Lung microvascular endothelial cell (primary cell): ENCODE measurements at places on chromosomes 2 and 18.

- no peak for DNase-seq
Measured at GRCh38 chr18:3960142-3960541, 495.0 kb downstream of the DLGAP1 start.

GRCh38 chr18:69636529-69637301, 236.0 kb downstream of the DOK6 start:
- peak; percentile 0 for DNase-seq

- DNase-seq, result no peak
Measured at GRCh38 chr2:119251652-119252051, 28.0 kb downstream of the STEAP3 start.

- no peak for DNase-seq
Measured at GRCh38 chr2:113829270-113829669, 60.6 kb upstream of the ACTR3 start.

GRCh38 chr2:172342611-172343010, 84.8 kb upstream of the ITGA6 start:
- DNase-seq, result no peak

- peak; percentile 72 for DNase-seq
Measured at GRCh38 chr2:127508631-127509034, 17.7 kb downstream of the IWS1 start.

GRCh38 chr2:113370478-113371091, 66.9 kb upstream of the ZNG1B start:
- DNase-seq, result peak; percentile 79

DNA sequence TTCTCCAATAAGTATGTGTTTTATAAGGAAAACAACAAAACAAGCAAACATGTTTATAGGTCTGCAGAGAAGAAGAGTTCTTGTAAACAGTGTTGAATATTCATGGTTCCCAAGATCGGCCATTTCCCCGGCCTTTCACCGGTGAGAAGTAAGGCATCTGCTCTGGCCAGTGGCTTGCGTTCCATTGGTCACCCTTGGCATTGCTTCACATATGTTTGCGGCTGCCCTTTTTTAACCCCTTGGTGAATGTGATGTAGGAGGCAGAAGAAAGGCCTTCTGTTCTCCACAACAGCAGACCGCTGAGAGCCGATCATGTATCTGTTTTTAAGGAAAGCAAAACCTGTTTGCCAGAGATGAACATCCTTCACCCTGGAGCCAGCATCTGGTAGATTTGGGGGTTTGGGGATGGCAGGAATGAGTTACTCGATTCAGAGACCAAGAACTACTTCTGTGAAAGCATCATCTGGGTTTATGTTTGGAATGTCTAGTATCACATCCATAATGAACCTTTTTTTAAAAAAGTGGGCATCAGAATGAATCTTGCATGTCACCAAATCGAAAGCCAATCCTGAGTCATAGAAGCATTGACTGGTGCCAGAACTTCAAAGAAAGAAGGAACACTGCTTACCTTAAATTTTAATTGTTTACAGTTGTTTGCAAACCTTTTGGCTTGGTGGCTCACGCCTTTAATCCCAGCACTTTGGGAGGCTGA, 112.3 kb downstream of the AGAP1 start:
- DNase-seq, result no peak

- DNase-seq, result no peak
Measured at GRCh38 chr2:133570542-133570941, 2.3 kb upstream of the NCKAP5 start.

- DNase-seq, result no peak
Measured at GRCh38 chr2:119013671-119014070, 71.7 kb downstream of the MARCO start.

DNA sequence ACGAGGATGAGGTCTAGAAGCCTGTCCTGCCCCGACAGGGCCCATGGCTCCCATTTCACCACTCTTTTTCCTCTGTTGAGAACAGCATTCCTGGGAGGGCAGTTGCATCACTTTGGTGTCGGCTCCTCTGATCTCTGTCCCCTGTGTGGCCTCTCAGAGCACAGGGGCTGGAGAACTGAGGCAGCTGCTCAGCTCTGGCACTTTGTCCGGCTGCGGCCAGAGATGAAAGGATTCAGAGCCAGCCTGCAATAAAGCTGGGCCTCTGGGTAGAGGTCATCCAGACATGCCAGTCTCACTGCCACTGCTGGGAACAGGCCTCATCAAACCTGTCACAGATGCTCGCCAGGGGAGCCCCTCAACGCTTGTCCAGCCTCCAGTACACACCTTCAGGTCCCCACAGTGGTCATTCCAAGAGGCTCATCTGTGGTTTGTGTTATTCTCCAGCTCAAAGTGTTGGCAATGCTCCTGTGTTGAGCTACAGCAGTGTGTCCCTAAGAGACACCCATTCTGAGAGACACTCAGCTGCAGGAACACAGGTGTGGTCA, 13.1 kb upstream of the ROCK2 start:
- no peak for DNase-seq

GRCh38 chr18:9095297-9096006, 7.0 kb upstream of the NDUFV2 start:
- DNase-seq, result peak; percentile 54

GRCh38 chr18:36308711-36309435, 11.4 kb downstream of the FHOD3 start:
- no peak for DNase-seq

- DNase-seq, result no peak
Measured at GRCh38 chr18:56722518-56722917, 71.4 kb downstream of the WDR7 start.

DNA sequence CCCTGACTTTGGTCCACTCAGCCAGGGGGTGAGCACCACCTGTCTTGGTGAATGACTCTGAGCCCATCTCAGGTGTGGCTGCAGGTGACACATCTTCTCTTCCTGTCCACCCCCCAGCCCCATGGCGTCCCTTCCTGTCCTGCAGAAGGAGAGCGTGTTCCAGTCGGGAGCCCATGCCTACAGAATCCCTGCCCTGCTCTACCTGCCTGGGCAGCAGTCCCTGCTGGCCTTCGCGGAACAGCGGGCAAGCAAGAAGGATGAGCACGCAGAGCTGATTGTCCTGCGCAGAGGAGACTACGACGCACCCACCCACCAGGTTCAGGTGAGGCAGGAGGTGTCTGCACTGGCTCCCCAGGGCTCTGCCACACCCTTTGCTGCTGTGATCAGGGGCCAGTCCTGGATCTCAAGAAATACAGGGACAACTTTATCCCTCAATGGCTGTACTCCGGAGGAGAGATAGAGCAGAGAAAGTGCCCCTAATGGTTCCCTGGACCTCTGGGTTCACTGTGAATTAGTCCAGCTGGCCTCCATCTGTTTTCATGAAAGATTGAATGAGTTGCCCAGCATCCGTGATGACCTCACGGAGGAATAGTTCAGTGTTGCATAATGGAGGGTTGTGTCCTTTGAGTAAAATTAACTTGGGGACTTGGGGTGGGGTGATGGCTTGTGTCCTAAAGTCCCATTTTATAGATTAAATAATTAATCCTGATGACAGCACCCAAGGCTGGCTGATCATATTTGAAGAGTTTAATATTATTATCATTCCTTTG, at the start of gene NEU2:
TSS of gene NEU2 (plus strand) at position 122 of the 770 bp plus-strand sequence. CDS start at position 122, 0 bp downstream.
- DNase-seq, result no peak

DNA sequence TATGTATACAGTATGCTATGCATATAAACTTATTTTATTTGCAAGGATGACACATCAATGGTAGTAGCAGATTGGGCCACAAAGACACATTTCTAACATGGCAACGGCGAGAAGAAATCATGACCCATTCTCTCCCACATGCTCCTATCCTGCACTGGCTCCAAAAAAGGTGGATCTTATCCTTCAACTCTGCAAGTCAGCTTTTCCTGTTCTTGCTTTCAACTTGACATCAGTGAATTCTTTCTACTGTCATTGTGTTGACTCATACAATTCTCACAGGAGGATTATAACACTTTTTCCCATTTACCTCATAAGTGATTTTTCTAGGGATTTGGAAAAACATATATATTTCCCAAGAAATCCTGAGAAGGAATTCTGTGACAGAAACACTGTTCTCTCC, 53.1 kb downstream of the ACVR1 start:
- peak; percentile 39 for DNase-seq

DNA sequence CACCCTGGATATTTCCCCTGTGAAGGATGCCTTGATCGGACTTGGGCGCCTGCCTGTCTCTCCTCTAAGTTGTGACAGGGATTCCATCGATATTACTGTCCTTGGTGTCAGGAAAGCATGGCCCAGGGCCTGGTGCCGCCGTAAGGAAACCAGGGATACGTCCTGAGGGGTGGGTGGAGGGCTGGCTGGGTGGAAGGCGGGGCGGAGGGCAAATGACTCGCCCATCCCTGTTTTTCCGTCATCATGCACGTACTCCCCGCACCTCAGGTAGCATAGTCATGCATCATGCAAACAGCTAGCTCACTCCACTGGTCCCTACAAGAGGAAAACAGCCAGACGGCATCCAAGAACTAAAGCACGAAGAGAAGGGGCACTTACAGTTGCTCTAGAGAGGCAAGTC, 57.1 kb downstream of the PXDN start:
- DNase-seq, result no peak

DNA sequence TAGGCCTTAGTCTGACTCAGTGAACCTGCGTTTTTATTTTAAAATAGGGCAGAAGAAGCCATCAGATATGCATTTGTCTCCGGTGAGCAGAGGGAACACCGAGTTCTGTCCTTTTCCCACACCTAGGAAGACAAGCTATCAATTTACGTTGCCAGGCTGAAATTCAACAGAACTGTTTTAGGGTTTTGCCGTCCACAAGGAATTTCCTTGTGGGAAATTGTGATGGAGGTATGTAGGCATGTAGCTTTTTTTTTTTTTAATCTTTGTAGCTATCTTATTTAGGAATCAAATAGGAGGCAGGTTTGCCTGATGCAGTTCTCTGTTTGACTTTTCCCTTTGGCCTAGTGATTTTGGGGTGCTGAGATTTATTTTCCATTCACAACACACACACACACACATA, 62.0 kb upstream of the ASAP2 start:
- no peak for DNase-seq

GRCh38 chr2:142875652-142876051, 1.8 kb upstream of the KYNU start:
- DNase-seq, result no peak

GRCh38 chr2:10267551-10268465, 34.9 kb upstream of the HPCAL1 start:
- DNase-seq, result no peak

GRCh38 chr2:234291765-234292204, 205.1 kb downstream of the ARL4C start:
- DNase-seq, result peak; percentile 93

DNA sequence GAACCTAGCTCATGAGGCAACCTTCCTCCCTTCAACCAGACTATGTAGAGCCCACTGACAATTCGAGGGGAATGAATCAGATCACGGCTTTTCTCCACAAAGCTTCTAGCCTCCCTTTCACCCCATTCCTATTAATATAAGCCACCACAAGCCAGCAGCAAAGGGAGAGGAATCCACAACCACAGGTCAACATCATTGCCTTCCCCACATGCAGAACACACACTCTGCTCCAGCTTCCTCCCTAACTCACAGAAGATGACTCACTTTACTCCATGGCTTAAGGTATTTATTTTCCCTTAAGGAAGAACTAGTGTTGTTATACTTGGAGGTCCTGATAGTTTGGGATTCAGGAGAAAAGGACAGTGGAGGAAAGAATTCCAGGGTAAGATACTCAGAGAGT, 272.2 kb downstream of the C1D start:
- DNase-seq, result no peak

- DNase-seq, result no peak
Measured at GRCh38 chr2:146465460-146465859, 1379.4 kb upstream of the ACVR2A start.

DNA sequence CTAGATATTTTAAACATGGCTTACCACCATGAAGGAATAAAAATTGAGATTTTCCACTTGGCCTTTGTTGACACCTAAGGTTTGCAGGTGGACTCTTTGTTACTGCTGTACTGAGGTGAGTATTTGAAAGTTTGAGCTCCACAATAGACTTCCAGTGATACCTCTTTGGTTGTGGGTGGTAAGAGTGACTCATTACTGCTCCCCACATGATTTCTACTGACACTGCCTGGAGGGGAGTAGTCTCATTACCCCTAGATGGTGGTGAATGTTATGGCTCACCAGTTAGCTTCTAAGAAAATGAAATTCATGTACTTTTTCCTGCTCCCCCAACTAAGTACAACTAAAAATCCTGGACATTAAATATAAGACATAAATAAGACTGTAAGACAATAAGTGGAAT, 1183.1 kb upstream of the TMEFF2 start:
- DNase-seq, result no peak

DNA sequence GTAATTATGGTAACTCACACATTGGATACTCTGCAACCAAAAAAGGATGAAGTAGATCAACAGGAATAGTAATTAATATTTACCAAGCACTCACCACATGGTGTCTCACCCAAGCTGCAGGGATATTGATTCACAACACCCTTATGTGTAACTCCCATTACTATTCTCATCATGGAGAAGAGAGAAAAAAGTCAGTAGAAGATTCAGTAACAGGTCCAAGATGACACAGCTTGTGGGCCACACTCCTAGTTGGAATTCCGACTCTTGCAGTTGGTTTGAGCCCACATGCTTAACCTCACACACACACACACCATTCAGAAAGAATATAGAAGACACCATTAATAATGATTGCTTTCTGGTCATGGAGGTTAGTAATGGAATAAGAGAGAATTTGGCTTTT, 1.7 kb upstream of the MLPH start:
- DNase-seq, result no peak

GRCh38 chr2:129443235-129443864, 536.1 kb upstream of the RAB6C start:
- no peak for DNase-seq

GRCh38 chr2:168196764-168197180, 50.6 kb downstream of the STK39 start:
- no peak for DNase-seq

DNA sequence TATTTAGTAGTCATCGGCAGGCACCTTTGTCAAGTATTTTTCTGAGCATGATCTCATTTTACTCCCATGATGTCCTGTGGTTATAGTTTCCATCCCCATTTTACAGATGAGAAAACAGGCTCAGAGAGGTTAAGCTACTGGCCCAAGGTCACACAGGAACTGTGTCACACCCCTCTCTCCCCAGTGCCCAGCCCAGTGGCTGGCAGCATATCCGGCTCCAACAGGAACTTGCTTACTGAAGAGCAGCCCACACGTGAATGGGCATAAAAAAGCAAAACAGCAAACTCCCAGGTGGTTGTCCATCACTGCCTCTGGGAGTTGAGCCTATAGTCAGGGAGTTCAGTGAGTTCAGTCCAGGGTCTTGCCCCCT, 8.3 kb upstream of the KLF11 start:
- no peak for DNase-seq

- DNase-seq, result no peak
Measured at GRCh38 chr2:34353509-34354113, 754.5 kb upstream of the FAM98A start.

DNA sequence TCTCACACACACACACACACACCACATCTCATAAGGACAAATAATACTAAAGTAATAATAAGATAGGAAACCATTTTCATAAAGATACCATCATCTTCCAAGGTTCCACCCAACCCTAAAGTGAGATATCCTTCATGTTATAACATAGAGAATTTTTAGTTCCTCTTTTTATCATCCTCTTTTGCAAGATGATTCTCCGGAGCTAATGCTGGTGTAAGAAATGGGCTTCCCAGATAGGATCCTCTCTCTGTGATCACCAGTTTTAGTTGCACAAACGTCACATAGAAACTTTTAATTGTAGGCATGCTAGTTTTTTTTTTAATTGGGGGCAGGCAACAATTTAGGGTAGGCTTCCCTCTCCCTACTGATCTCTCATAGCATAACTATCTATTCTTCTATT, 49.6 kb downstream of the ARHGAP25 start:
- DNase-seq, result no peak
